ENCODE measurements at places on chromosomes 4 and X. TPM values are rescaled to one million over a fixed set of nuclear protein-coding genes. Genes with fewer than 3 reads are reported as not detected.

The C4orf36 gene
- total RNA-seq: 0.50 TPM

The CPLX1 gene
- total RNA-seq: 0.13 TPM

The MAGEA6 gene
- not detected for total RNA-seq

The WAS gene
- 0.07 TPM for total RNA-seq

The SPANXA1 gene
- total RNA-seq: not detected

The GLA gene
- total RNA-seq: 42.2 TPM

The FOXR2 gene
- total RNA-seq: not detected

The TLR10 gene
- total RNA-seq: not detected

The ASB12 gene
- 0.14 TPM for total RNA-seq

The SPANXB1 gene
- not detected for total RNA-seq

All from thoracic aorta endothelial cell (primary cell).